ENCODE measurements at places on chromosomes 1 and 21.

GRCh38 chr1:65022216-65022615 is 55.9 kb upstream of the JAK1 start:
- DNase-seq = no peak

DNA sequence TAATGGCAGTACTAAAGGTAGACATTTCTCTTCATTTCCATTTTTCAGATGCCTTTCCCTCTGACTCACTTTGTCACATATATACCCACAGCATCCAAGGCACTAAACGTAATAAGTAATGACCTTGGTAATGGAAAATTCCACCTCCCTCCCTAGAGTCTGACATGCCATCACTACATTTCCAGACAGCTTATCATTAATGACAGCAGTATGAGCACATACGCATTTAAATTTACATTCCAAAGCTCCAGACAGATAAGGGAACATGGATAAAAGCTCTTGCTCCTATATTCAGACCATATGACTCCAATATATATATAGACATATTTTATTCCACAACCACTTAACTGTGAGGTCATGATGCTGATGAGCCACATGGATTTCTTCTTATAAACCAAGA is 191.7 kb upstream of the GORAB start:
- no peak for DNase-seq

GRCh38 chr1:43453442-43454269 is at the start of gene HYI:
Gene HYI (minus strand): TSS chr1:43453931. CDS start chr1:43453793, 138 bp downstream.
- peak; percentile 76 for DNase-seq

GRCh38 chr1:18932879-18933278 is 23.6 kb downstream of the IFFO2 start:
- no peak for DNase-seq

DNA sequence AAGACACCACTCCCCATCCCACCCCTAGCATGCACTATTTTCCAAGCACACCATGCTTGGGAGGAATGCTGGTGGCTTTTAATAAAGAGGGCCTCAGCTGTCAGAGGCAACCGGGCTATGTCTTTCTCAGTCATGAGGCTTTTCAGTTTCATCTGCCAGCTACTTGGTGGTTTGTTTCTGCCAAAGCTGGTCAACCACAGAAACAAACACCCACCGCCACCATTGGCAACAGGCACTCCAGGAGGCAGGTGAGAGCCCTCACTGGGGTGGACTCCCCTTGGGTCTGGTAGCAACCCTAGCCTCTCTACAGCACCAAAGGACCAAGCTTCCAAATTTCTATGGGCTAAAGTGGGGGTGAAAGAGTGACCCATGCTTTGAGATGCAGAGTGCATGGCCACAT is 54.3 kb upstream of the CD1D start:
- no peak for DNase-seq

DNA sequence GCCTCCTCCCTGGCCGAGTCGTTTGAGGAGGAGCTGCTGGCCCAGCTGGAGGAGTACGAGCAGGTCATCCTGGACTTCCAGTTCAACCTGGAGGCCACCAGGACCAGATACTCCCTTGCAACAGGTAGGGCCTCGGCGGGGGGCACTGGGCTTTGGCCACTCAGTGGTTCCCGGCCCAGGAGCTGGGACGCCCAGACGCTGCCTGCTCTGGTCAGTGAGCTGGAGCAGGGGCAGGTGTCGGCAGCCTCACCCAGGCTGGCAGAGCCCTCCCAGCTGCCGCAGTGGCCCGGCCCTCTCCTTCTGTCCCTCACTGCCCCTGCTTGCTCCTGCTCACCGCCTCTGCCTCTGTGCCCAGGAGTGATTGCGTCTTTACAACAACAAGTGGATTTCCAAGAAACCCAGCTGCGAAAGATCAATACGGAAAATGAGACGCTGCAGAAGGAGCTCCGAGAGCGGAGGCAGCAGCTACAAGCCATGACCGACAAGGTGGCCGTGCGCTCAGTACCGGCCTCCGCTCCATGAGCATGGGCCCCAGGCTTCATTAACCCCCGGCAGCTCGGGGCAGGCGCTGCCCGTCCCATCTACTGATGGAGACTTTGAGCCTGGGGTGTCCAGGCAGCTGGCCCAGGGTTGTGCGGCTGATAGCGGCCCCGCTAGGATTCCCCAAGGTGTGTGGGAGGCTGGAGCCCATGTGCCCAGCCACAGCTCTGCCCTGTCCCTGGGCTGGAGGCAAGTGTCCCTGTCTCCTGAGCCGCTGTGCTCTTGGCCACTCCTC is 9.0 kb upstream of the SMIM1 start:
- DNase-seq = no peak

DNA sequence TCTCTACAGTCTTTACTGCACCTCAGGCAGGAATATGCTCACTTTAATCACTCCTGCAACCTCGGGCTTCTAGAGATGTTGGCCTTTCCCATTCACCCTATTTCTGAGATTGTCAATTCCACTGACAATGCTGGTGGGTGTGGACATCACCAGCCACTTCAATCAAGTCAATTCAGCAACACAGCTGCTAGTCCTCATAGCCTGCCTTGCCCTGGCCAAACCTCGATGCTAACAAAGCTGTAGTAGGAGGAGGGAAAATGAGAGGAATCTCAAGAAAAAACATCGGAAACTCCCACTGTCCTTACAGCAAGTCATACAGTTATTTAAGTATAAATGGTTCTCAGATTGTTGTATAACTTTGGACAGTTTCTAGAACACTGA is 155.0 kb downstream of the KCNH1 start:
- DNase-seq = no peak

- DNase-seq = no peak
These were observed 8.0 kb upstream of the RNPC3 start for GRCh38 chr1:103517380-103518047.

DNA sequence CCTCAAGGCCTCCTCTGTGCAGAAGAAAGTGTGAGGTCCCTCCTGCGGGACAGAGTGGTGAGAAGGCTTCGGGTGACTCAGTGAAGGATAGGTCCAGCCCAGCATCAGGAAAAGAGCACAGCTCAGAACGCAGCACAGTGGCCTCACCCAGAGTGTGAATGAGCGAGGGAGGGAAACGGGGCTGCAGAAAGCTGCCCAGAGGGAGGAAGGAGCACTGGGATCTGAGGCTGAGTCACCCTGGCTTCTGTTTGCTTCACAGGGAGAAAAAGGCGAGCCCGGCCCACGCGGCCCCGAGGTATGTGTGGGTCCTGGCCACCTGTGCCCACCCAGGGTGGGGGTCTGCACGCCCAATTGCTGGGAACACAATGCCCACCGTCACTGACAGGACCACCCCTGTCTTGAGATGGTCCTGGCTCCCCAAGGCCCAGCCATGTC is 24.3 kb downstream of the COL6A2 start:
- DNase-seq = peak; percentile 6

- DNase-seq = no peak
These were observed 1.8 kb downstream of the JMJD4 start for GRCh38 chr1:227733309-227733705.

DNA sequence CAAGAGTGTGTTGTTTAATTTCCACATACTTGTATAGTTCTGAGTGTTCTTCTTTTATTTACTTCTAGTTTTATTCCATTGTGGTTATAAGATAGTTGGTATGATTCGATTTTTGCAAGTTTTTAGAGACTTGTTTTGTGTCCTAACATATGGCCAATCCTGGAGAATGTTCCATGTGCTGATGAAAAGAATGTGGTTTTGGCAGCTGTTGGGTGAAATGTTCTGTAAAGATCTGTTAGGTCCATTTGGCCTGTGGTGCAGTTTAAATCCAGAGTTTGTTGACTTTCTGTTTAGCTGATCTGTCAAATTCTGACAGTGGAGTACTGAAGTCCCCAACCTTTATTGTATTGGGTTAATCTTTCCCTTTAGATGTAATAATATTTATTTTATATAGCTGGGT is 19.5 kb upstream of the TIPRL start:
- no peak for DNase-seq

DNA sequence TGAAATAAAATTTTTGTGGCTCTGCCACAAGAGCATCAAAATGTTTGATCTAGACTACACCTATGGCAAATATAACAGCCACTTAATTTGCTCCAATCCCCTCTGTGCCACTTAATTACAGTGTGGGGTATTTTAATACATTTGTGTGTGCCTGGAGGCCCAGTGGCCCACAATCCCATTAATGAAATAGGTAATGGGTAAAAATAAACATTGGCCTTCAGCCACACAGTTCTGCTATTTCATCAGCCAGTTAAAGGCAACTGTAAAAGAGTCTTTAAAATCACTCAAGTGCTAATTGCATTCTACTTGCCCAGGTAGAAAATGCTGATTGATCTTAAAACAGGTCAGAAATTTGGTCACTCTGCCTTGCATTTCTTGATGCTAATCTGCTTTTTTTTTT is 151.6 kb upstream of the UBE2U start:
- no peak for DNase-seq

GRCh38 chr1:47651311-47652089 is 213.7 kb downstream of the FOXD2 start:
- DNase-seq = no peak

- DNase-seq = no peak
These were observed 1.1 kb downstream of the BATF3 start for GRCh38 chr1:212698467-212699103.

- DNase-seq = no peak
These were observed 29.1 kb downstream of the SMYD2 start for GRCh38 chr1:214310010-214310409.

- DNase-seq = no peak
These were observed 34.7 kb downstream of the LRRC3 start for GRCh38 chr21:44489962-44490361.

DNA sequence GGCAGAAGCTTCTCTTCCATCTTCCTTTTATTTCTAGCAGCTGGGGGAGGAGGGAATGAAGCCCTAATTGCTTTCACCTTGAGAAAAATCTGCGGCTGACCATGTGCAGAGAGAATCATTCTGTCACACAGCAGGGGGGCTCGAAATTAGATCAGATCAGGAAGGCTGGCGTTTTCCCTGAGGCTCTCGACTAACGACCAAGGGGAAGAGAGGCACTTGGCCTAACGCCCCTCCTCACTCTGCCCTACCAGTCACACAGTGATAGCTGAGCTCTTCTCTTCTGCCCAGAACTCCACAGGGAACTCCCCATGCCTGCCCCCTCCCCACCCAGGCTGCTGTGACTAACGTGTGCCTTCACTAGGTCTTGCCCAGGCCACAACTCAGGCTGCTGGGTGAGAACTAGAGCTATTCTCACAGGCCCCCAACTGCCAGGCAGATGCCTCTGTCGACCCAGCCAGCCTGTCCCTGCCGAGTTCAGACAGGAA is 26.5 kb upstream of the KHDRBS1 start:
- DNase-seq = no peak

DNA sequence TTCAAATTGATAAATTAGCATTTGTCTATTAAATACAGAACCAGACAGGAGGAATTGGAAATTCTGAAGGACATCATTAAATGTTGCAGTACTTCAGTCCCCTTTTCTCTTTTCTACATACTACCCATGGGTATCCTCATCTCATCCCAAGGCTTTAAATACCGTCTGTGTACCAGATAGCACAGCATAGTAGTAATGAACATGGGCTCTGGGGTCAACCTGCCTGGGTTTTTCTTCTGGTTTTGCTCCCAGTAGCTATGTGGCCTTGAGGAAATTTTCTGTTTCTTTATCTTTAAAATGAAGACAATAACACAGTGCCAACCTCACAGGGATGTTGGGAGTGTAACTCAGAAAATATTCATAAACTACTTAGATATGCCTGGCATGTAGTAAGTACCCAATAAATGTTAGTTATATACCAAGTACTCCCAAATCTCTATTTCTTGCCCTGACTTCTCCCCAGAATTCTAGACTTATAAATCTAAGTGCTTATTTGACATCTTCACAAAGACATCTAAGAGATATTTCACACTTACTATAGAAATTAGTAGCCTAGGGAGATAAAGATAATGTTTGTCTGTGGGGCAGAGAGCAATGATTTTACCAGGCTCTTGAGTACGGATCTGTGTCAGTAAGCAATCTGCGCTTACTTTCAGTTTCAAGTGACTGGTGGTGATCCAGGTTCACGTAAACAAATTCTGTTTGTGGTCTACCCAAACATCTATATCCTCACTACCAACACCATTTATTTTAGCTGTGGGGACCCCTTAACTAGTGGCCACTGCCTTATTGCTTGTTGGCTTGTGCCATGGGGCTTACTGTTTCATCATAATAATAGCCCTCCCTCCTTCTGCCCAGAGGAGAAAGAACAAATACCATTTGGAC is 37.3 kb downstream of the VANGL2 start:
- DNase-seq = no peak

- no peak for DNase-seq
These were observed 49.9 kb upstream of the KCNH1 start for GRCh38 chr1:211183747-211184313.

DNA sequence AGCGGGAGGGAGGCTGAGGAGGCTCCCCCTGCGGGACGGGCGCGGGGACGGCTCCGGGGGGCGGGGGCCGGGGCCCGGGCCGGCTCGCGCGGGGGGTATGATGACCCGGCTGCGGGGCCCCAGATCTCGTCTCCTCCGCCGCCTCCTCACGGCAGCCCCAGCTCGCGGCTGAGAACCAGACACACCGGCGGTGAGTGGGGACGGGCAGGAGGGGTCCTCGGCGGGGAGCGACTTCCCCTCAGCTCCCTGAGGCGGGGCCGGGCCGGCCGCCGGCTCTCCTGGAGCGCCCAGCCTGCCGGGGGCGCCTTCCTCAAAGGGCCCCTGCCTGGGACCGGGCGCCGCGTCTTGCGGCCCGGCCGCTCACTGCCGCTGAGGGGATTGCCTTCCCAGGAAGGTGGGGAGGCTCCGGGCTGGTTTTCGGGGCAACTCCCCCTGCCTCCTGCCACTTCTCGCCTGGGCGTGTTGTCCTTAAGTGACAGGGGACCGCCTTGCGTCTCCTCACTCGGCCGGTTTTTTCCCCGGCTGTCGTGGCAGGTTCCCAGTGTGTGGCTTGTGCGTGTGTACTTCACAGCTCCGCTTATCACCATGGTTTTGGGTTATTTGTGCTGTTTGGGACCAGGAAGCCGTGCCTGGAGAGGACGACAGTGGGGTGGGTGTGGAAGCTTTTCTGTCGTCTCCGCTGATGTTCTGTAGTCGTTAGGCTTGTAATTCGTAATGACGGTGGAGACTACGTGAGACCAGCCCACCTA is 800 bp downstream of the HIPK1 start:
- DNase-seq = no peak

- no peak for DNase-seq
These were observed 45.7 kb downstream of the NAV1 start for GRCh38 chr1:201584471-201585092.

- DNase-seq = peak; percentile 63
These were observed 8.2 kb upstream of the CAP1 start for GRCh38 chr1:40032240-40032891.

- DNase-seq = no peak
These were observed 164.0 kb downstream of the PGBD5 start for GRCh38 chr1:230261928-230262650.

DNA sequence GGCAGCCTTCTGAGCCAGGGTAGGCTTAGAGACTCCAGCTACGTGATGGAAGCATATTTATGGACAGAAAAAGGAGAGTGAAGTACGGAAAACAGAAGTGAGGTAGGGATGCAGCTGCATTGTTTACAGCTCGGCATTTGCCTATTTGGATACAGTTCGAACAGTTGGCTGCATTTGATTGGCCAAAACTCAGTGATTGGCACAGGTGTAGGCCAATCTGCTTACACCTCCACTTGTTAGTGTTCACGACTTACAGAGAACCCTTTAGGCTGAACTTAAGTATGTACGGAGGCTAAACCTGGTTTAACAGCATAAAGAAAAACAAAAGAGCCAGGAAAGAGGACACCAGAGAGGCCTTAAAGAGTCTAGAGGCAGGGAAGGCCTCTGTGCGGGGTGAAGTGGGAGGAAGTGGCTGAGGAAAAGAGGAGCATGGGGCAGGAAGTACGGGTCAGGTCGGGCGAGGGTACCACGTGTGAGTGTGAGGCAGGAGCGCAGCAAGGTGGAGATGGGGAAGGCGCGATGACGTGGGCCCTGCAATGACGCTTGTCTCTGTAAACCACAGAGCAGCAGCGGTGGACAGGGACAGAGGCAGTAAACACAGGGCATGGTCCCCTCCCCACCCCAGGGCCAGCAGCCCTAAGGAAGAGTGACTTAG is 32.0 kb downstream of the RSPH1 start:
- no peak for DNase-seq

Data from tibial nerve (tissue), 4 donors.